EL (cell line): ENCODE measurements at places on chromosomes 16 and 17.

DNA sequence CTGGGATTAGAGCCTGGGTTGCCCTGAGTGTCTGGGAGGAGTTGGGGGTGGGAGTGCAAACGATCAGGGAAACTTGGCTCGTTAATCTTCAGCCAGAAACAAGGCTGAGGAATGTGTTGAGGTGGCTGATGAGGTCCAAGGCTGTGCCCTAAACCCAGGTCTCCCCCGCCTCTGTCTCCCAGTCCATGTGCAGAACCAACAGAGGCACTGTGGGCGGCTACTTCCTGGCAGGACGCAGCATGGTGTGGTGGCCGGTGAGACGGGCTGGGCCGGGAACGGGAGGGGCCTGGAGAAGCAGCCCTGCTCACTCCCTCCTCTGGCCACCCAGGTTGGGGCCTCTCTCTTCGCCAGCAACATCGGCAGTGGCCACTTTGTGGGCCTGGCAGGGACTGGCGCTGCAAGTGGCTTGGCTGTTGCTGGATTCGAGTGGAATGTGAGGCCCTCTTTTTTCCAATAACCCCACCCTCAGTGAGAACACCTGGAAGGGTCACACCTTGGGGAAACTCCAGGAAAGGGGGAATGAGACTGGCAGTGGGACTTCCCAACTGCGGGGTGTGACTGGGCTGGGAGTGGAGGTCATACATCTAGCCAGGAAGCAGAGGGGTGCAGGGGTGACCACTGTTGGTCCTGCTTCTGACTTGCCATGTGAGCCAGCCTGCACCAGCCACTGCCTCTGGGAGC is 1.7 kb downstream of the SLC5A2 start:
- no peak for DNase-seq

- no peak for DNase-seq
These were observed 22.2 kb downstream of the MMP15 start for GRCh38 chr16:58047557-58048348.

DNA sequence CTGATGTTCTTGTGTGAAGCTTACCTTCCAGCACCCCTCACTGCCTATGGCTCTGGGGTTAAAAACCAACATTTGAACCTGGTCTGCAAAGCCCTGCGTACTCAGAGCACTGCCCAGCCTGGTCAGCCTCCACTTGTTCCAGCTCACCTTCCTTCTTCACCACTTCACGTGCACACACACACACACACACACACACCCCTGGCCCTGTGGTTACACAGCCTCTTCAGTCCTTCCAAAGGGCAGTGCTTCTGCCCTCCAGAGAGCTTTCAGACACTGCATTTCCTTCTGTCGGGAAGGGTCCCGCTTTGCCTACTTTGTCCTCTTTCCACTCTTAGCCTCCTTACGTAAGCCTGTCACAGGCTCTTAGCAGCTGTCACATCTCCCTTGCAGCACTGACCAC is 9.6 kb upstream of the TMEM220 start:
- no peak for DNase-seq

DNA sequence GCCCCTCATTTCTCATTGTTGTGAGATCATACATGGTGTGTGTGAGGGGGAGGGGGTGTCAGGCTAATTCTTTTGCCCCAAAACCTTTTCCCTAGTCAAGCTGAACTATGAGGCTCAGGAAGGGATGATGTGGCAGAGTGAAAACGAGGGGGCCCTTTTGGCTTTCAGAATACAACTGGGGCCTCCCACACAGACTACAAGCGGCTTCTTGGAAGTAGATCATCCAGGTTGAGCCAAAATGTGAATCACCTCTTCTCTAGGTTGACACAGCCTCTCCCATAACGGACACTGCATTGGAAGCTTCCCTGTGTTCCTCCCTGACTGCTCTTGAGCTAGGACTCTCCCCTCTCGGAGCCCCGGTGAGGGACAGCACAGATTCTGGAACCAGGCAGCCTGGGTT is 2.3 kb upstream of the ALKBH5 start:
- DNase-seq: no peak

GRCh38 chr17:5042157-5043022 is 7.2 kb upstream of the SLC52A1 start:
- DNase-seq: no peak

DNA sequence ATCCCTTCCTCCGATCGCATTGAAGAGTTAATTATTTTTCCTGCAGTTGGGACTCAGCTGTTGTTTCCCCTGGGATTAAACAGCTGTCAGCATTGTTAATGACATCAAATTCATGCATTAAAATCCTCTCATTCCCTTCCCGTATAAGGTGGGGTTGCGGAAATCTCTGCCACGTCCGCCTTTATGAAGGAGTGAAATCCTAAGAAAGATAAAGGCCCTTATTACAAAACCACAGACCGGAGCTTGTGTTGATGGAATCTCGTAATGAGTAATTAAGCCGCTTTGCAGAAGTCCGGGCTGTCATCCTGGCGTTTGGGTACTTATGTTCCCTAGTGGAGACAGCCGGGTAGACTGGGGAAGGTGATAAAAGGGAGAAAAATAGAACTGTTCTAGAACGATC is 627.6 kb downstream of the MAF start:
- no peak for DNase-seq

- no peak for DNase-seq
These were observed 71.4 kb downstream of the CFDP1 start for GRCh38 chr16:75361936-75362335.

- peak; percentile 94 for DNase-seq
These were observed 14.4 kb downstream of the SNN start for GRCh38 chr16:11682655-11683096.

- DNase-seq: no peak
These were observed 2.6 kb downstream of the ATP2A3 start for GRCh38 chr17:3961564-3962047.

DNA sequence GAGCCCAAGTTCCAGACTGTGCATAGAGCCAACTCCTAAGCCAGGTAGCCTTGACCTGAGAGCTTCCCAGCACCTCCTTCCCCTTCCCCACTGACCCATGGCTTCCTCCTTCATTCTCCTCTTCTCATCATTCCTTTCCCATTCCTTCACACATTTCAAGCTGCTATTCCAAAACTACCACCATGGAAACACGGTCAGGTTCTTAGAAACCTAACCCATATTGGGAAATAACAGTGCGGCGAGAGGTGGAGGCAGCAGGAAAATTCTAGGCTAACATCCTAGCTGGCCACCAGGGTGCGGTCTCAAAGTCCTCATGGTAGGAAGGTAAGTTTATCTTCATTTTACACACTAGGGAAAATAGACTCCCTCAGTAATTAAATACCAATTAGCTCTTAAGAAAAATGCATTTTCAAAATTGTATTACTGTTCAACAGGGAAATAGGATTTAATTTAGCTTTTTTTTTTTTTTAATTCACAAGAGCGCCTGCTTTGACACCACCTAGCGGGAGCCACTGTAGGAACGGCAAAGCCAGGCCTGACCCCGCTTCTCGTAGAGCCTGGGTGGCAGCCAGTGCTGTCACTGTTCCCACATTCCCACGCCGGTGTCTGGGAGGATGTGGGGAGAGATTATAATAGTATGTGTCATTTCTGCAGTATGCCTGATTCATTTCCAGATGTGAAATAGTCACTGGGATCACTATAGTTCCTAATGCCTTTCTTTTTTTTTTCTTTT is 14.0 kb upstream of the SPHK1 start:
- DNase-seq: peak; percentile 98

GRCh38 chr16:63426275-63426870 is 1390.1 kb upstream of the CDH8 start:
- DNase-seq: no peak

DNA sequence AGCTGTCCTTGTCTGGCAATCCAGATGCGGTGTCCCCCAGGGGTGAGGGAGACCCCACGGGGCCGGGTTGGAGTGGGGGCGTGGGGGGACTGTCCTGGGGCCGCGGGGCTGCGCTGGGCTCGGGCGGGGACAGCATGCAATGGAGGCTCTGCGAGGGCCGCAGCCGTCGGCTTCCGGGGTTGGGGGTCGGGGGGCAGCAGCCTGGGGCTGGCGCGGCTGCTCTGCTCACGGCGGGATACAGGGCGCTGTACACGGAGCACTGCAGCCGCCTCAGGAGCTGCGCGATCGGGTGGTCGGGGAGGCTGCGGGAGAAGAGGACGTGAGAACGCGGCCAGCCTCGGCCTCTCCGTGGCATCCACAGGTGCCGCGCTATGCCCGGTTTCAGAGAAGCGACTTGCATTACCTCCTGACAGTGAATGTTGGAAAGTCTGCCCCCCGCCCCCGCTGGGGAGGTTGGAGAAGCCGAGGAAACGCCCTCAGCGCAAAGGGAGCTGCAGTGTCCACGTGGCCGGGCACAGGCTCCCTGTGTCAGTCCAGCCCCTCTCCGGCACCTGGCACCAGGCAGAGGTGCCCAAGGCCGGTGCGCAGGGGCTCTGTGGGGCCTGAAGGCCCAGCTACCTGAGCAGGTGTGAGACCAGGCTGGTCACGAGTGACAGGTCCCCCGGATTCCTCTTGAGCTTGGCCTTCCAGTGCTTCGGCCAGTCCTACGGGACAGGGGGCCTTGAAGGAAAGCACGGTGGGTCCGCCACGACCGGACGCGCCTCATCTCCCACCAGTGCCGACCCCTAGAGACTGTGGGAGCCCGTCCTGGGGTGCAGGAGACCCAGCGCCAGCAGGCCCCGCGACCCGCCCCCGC is 9.4 kb upstream of the SPATA2L start:
- DNase-seq: no peak

DNA sequence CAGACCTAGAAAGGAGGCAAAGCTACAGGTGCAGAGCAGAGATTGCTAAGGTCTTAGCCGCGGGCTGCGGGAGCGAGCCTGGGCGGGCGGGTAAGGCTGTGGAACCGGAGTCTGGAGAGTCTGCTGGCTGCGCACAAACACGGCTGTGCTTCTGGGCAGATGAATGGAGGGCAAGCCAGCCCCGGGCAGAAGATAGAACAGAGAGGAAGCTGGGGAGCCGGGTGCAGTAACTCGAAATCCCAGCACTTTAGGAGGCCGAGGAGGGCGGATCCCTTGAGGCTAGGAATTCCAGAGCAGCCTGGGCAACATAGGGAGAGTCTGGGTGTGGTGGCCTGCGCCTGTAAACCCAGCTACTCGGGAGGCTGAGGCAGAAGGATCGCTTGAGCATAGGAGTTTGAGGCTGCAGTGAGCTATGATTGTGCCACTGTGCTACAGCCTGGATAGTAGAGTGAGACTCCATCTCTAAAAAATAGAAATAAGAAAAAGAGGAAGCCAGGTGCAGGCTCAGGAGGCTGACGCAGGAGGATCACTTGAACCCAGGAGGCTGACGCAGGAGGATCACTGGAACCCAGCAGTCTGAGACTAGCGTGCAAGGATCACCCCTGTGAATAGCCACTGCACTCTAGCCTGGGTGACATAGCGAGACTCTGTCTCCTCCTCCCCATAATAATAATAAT is 56.3 kb downstream of the PITPNC1 start:
- no peak for DNase-seq

DNA sequence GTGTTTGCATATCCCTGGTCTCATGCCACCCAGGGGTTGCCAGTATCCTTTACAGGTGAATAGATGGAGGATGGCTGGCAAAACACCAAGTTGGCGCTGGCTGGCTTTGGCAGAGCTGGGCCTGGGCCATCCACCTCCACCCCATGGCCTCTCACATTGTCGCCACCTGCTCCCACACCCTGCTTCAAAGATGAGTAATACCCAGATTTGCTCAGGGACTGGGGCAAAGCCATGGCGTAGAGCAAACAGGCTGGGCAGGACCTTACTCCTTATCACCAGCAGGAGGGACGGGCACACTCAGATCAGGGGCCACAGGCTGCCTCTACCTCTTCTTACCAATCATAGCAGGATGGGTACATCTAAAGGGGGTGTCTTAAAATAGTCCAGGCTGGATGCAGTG is 24.3 kb downstream of the PLA2G10 start:
- no peak for DNase-seq

DNA sequence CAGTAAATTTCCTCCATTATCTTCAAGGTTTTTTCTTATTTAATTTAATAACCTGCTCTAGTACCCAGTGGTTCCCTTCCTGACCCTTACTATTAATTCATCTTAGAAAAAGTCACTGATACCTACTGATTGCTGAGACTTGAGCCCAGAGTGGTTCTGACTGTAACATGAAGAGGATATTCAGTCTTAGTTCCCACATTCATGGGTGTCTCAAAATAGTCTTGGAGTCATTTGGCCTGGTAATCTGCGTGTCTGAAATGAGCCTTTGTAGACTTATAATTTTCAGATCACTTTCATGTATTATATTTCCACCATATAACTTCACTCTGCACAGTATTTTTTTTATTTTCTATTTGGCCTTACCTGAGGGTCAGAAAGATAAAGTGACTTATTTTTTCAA is 732.0 kb upstream of the KIF2B start:
- DNase-seq: no peak

GRCh38 chr16:10617662-10618420 is 37.4 kb upstream of the EMP2 start:
- DNase-seq: no peak

GRCh38 chr17:68507576-68507975 is 4.7 kb upstream of the PRKAR1A start:
- no peak for DNase-seq

- DNase-seq: no peak
These were observed 6.7 kb upstream of the B9D1 start for GRCh38 chr17:19369107-19369778.

GRCh38 chr17:19590451-19590850 is 56.8 kb downstream of the SLC47A1 start:
- no peak for DNase-seq

- DNase-seq: peak; percentile 70
These were observed 30.1 kb downstream of the GNGT2 start for GRCh38 chr17:49180303-49180702.

DNA sequence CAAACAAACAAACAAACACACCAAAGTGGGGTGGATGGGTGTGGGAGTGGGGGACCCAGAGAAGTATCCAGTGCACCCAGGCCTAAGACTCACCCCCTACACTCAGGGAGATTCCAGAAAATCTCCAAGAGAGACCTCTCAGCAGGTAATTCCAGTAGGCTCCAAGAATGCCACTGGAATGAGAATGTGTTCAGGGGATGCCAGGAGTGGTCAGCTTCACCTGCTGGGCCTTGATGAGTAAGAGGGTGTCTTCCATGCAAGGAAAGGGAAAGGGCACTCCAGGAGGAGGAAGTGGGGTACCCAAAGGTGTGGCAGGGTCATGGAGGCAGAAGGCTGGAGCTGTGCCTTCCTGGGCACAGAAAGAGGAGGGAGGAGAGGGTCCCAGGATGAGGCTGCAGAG is 9.9 kb downstream of the CDH1 start:
- DNase-seq: no peak

DNA sequence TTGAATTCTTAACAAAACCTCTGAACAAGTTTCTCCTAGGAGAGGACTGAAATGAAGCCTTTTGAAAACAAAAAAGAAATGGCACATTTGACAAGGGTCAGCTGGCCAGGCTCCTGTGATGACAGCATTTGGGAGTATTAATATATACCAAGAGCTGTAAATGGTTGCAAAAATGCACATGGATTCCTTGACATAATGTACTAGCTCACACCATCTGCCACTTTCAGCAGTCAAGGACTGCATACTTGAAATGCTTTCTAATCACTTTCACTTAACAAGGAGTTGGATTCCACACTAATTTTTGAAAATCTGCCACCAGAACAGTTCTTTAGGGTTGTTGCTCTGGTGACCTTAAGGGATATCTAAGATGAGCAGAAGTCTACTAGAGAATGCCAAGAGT is 236.7 kb upstream of the TOX3 start:
- no peak for DNase-seq
